Osteocyte (in vitro differentiated cells): ENCODE measurements at places on chromosomes 4 and X. TPM values are rescaled to one million over a fixed set of nuclear protein-coding genes. Genes with fewer than 3 reads are reported as not detected.

Gene GC
- total RNA-seq, result not detected in 2 replicates

DNA sequence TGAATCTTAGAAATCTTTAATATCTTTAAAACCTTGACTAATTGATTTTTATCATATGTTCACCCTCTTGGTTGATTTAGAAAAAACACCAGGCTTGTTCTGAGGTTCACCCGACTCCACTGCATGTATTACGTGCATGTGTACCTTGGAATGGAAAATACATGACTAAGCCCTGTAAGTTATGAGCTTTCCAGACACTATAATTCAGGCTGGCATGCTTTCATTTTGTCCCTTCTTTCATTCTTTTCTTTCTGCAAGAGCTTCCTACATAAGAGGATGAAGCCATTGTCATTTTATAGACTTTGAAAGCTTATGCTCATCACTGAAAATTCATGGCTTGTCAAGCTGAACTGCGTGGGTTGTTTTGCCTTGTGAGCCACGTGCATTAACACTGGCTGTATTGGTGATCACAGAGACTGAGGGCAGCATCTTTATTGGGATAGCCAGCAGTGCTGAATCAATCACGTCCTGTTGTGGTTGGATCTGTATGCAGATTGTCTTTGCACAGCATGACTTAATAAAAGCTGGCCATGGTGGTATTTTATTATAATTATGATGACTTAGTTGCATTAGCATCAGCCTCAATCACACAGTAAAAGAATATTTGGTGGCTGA lies 141.9 kb downstream of the SLIT2 start:
- no peak overlapping the region for H3K4me3 ChIP-seq
- H3K27me3 ChIP-seq, result no peaks in the 10 kb centered on the region
- H3K27ac ChIP-seq, result no peak overlapping the region
- H3K4me1 ChIP-seq, result peaks cover 20% of the 10 kb centered on the region

- H3K36me3 ChIP-seq, result no peaks in the 10 kb centered on the region
- no peaks in the 10 kb centered on the region for H3K27me3 ChIP-seq
- no peak overlapping the region for H3K4me3 ChIP-seq
- H3K4me1 ChIP-seq, result peaks cover 16% of the 10 kb centered on the region
- no peak for DNase-seq
Observed at GRCh38 chr4:156584100-156584499, 387.5 kb downstream of the PDGFC start.

Gene DMRTC1
- total RNA-seq, result not detected in 2 replicates

GRCh38 chrX:12949927-12950656 lies 24.8 kb upstream of the TMSB4X start:
- no peak for DNase-seq
- peaks cover 38% of the 10 kb centered on the region for H3K4me1 ChIP-seq
- H3K4me3 ChIP-seq, result no peak overlapping the region
- H3K27me3 ChIP-seq, result no peaks in the 10 kb centered on the region
- H3K27ac ChIP-seq, result peak overlapping the region; percentile 59

GRCh38 chr4:147790412-147790811 lies 58.5 kb downstream of the ARHGAP10 start:
- no peak overlapping the region for H3K4me3 ChIP-seq
- H3K27me3 ChIP-seq, result no peaks in the 10 kb centered on the region
- DNase-seq, result no peak
- H3K27ac ChIP-seq, result peak overlapping the region; percentile 8

Gene MTHFD2L
- total RNA-seq, result 10.7 and 14.7 TPM in 2 replicates

GRCh38 chr4:6340446-6341015 lies 70.9 kb downstream of the WFS1 start:
- no peaks in the 10 kb centered on the region for H3K36me3 ChIP-seq
- no peak overlapping the region for H3K27ac ChIP-seq
- peaks cover 28% of the 10 kb centered on the region for H3K27me3 ChIP-seq

GRCh38 chr4:145719752-145720624 lies 40.0 kb downstream of the C4orf51 start:
- no peaks in the 10 kb centered on the region for H3K27me3 ChIP-seq
- no peak overlapping the region for H3K4me3 ChIP-seq
- no peak overlapping the region for H3K27ac ChIP-seq
- DNase-seq, result no peak
- no peaks in the 10 kb centered on the region for H3K4me1 ChIP-seq

GRCh38 chr4:5200513-5200912 lies 149.2 kb downstream of the STK32B start:
- H3K27ac ChIP-seq, result no peak overlapping the region
- H3K27me3 ChIP-seq, result no peaks in the 10 kb centered on the region
- peaks cover 30% of the 10 kb centered on the region for H3K4me1 ChIP-seq
- H3K4me3 ChIP-seq, result no peak overlapping the region

Gene CTAG2
- total RNA-seq, result not detected in 2 replicates

DNA sequence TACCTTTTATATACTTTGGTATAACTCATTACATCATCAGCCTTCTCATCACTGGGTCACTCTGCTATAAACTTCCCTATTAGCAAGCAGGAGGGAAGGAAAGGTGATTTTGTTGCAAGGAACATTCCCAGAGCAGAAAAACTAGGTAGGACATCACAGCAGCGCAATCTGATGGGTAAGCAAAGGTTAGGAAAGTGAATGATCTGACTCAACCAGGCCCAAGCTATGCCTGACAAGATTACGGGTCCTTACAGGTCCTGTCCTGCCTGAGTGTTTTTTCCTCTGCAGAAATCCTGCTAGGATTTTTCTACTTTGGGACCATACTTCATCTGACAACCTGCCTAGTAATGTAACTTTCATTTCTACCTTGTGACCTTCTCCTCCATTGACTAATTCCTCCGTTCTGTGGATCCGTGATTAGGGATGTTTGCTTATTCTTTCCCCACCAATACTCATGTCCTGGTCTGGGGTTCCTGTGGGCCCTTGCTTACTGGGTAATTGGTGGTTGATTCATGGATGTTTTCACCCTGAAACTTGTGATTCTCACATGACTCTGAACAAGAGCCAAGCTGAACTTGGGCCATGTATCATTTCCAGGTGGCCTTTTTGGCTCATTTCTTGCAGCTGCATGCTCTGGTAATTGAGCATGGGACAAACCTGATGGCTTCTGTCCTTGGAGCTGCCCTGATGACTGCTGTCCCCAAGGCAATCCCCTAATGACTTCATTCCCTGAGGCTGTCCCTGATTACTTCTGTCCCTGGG lies 111.9 kb upstream of the KIT start:
- no peak overlapping the region for H3K4me3 ChIP-seq
- no peak for DNase-seq
- no peak overlapping the region for H3K27ac ChIP-seq
- peaks cover 31% of the 10 kb centered on the region for H3K4me1 ChIP-seq
- no peaks in the 10 kb centered on the region for H3K36me3 ChIP-seq
